ENCODE measurements at places on chromosomes 6 and 20. TPM values are rescaled to one million over a fixed set of nuclear protein-coding genes. Genes with fewer than 3 reads are reported as not detected.

PHACTR3 gene
- not detected for total RNA-seq

CRIP3 gene
- total RNA-seq = 2.2 TPM

RAMACL gene
- total RNA-seq = not detected

- DNase-seq = no peak
Measured at GRCh38 chr20:62979876-62980373, 26.8 kb downstream of the BHLHE23 start.

TREM1 gene
- total RNA-seq = 0.77 TPM

- no peak for DNase-seq
Measured at GRCh38 chr20:34634392-34634791, 42.5 kb downstream of the PIGU start.

SLC35D3 gene
- not detected for total RNA-seq

DNA sequence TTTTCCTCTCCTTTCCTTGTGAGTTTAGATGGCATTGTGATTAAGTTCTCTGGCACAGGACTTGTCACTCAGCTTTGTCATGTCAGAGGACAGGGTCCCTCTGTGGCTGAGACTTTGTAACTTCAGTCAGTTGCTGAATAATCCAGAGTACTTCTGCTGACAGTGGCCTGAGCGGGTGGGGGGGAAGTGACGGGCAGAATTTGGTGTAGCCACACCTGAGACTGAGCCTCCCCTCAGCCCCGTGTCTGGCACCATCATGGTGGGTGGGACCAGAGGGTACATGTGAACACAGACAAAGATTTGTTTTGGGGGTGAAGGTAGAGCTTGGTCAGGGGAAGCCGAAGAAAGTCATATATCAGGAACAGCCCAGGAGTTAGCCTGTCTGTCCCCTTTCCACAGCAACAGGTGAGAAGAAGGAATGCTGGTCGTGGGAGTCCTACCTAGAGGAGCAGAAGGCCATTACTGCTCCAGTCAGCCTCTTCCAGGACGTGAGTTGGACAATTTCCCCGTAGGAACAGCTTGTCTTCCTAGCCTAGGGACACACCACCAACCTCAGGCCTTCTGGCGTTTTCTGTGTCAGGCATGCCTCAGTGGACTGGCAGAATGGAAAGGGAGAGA, 20.9 kb downstream of the L3MBTL1 start:
- DNase-seq = no peak

DNA sequence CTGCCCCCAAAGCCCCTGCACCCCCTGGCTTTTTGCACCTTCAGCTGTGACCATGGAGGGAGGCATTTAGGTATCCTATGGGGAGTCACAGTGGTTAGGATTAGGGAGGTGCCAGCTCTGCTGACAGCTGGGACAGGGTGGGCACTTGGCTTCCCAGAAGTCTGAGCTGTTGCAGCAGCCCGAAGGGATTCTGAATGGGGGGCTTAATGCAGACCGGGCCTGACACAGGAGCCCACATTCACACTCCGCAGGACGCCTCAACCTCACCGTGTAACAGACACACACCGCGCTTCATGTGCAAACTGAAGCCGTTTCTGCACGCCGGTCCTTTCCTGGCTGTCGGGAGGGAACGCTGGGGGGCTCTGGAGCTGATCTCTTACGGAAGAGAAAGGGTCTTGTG, 1.9 kb downstream of the EBF4 start:
- no peak for DNase-seq

GRCh38 chr6:16361861-16362260, 123.5 kb downstream of the GMPR start:
- DNase-seq = no peak

RPN2 gene
- 157 TPM for total RNA-seq

GRCh38 chr6:26304797-26305640, 60.0 kb upstream of the BTN3A2 start:
- no peak for DNase-seq
